Heart left ventricle (tissue), 16 donors: ENCODE measurements at places on chromosomes 6 and 20. TPM values are rescaled to one million over a fixed set of nuclear protein-coding genes. Genes with fewer than 3 reads are reported as not detected.
A peak's percentile ranks its signal among the peaks of the same experiment; 100 is the strongest.

GRCh38 chr6:134474955-134475354 is 157.0 kb upstream of the SGK1 start:
- H3K36me3 ChIP-seq = no peaks in the 10 kb centered on the region
- no peak for DNase-seq
- H3K27ac ChIP-seq = no peak overlapping the region
- no peaks in the 10 kb centered on the region for H3K27me3 ChIP-seq

- H3K36me3 ChIP-seq = no peaks in the 10 kb centered on the region
- DNase-seq = peak; percentile 86
- peaks cover 73% of the 10 kb centered on the region for H3K4me1 ChIP-seq
Observed at GRCh38 chr6:44058617-44059358, 68.5 kb downstream of the MRPL14 start.

DNA sequence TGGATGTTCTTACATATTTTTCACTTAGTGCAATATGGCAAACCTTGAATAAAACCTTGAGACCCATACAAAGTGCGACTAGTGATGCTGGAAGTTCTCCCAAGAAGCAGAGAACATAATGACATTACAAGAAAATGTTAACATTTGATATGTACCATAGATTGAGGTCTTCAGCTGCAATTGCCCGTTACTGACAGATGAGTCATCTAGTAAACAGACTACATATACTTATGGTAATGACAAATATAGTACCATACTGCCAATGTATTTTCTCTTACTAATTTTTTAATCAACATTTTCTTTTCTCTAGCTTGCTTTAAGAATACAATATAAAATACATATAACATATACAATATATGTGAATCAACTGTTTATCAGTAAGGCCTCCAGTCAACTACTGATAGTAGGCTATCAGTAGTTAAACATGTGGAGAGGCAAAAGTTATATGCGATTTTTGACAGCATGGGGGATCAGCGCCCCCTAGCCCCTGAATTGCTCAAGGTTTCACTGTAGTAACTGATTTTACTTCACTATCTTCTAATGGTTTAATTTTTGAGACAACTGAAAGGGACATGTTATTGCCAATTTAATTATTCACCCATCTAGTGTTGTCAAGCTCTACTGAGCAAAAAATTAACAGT is 166.7 kb upstream of the ADGRB3 start:
- DNase-seq = no peak
- no peaks in the 10 kb centered on the region for H3K4me1 ChIP-seq
- no peak overlapping the region for H3K27ac ChIP-seq
- H3K36me3 ChIP-seq = no peaks in the 10 kb centered on the region
- no peaks in the 10 kb centered on the region for H3K27me3 ChIP-seq

NHLRC1 gene
- total RNA-seq = 0.56 TPM

DNA sequence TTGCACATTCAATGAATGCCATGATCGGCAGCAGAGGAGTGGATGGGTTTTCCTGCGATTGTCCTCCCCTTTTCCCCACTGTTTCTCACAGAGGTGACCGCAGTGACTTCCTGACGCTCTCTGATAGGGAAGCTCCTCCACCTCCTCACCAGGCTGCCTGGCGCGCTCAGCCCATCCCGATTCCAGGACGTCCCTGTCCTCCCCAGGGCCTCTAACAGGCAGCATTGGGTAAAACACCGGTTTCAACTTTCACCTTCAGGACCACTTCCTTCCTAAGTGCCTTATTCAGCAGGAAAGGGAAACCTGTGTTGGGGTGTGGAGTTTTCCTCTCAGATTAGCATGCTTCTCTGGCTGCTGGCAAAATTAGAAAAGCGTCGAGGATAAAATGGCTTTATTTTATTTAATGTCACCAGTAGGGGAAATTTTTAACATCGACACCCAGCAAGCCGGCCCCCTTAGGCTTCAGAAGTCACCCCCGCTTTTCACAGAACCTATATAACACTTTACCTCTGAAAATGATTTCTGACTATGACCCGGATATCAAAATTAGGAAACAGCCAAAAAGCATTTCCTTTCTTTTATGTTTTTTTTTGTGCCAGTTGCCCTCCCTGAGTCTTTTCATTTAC is 570.4 kb upstream of the GJE1 start:
- peak overlapping the region; percentile 43 for H3K27ac ChIP-seq
- peaks cover 7% of the 10 kb centered on the region for H3K4me1 ChIP-seq
- no peaks in the 10 kb centered on the region for H3K36me3 ChIP-seq
- H3K4me3 ChIP-seq = peak overlapping the region; percentile 40

FABP7 gene
- not detected for total RNA-seq

GRCh38 chr6:139536751-139537617 is 162.5 kb upstream of the CITED2 start:
- no peak for DNase-seq
- H3K27ac ChIP-seq = no peak overlapping the region
- H3K4me3 ChIP-seq = no peak overlapping the region
- peaks cover 5% of the 10 kb centered on the region for H3K4me1 ChIP-seq
- no peaks in the 10 kb centered on the region for H3K27me3 ChIP-seq
- H3K36me3 ChIP-seq = no peaks in the 10 kb centered on the region
